A549 treated with Hydrocortisone at 1 μM for 4 hours (cell line): ENCODE measurements at places on chromosomes 3 and 15. TPM values are rescaled to one million over a fixed set of nuclear protein-coding genes. Genes with fewer than 3 reads are reported as not detected.

The GNAT1 gene
- 0.21 TPM in 1 of 5 replicates, not detected in the others for total RNA-seq

The CMTM7 gene
- total RNA-seq = 22.0 to 38.3 TPM (median 35.2 TPM) in 5 replicates

The EXD1 gene
- total RNA-seq = 0.06 to 0.22 TPM in 2 of 5 replicates, not detected in the others

The IL5RA gene
- not detected in 5 replicates for total RNA-seq

The A4GNT gene
- not detected in 5 replicates for total RNA-seq

The SI gene
- total RNA-seq = not detected in 5 replicates

The LSMEM2 gene
- total RNA-seq = 0.07 to 0.10 TPM in 2 of 5 replicates, not detected in the others

The ATG3 gene
- total RNA-seq = 43.2 to 52.6 TPM (median 46.7 TPM) in 5 replicates

The AVEN gene
- total RNA-seq = 20.2 to 24.1 TPM (median 23.1 TPM) in 5 replicates

The MESP1 gene
- total RNA-seq = 1.2 to 8.5 TPM (median 6.7 TPM) in 5 replicates

The FES gene
- 0.83 to 1.1 TPM (median 0.84 TPM) in 5 replicates for total RNA-seq

The GRM7 gene
- total RNA-seq = not detected in 5 replicates

The C3orf49 gene
- total RNA-seq = not detected in 5 replicates

The CLDN18 gene
- not detected in 5 replicates for total RNA-seq

The HYAL1 gene
- total RNA-seq = 0.30 to 0.69 TPM (median 0.47 TPM) in 5 replicates

The ZNF502 gene
- 1.5 to 2.3 TPM (median 1.6 TPM) in 5 replicates for total RNA-seq
